Adrenal gland (tissue), 19 donors: ENCODE measurements at places on chromosomes 11 and 22. TPM values are rescaled to one million over a fixed set of nuclear protein-coding genes. Genes with fewer than 3 reads are reported as not detected.

GRCh38 chr11:100740440-100740839, 53.4 kb downstream of the ARHGAP42 start:
- no peak for DNase-seq

The SSH3 gene
- 4.2 TPM for polyA plus RNA-seq

GRCh38 chr11:77879218-77879617, 58.3 kb downstream of the AAMDC start:
- no peak for DNase-seq

GRCh38 chr11:68503251-68503687, 42.7 kb downstream of the PPP6R3 start:
- no peak for DNase-seq

- DNase-seq: no peak
These were observed 17.1 kb upstream of the SCN3B start for GRCh38 chr11:123671534-123671933.

DNA sequence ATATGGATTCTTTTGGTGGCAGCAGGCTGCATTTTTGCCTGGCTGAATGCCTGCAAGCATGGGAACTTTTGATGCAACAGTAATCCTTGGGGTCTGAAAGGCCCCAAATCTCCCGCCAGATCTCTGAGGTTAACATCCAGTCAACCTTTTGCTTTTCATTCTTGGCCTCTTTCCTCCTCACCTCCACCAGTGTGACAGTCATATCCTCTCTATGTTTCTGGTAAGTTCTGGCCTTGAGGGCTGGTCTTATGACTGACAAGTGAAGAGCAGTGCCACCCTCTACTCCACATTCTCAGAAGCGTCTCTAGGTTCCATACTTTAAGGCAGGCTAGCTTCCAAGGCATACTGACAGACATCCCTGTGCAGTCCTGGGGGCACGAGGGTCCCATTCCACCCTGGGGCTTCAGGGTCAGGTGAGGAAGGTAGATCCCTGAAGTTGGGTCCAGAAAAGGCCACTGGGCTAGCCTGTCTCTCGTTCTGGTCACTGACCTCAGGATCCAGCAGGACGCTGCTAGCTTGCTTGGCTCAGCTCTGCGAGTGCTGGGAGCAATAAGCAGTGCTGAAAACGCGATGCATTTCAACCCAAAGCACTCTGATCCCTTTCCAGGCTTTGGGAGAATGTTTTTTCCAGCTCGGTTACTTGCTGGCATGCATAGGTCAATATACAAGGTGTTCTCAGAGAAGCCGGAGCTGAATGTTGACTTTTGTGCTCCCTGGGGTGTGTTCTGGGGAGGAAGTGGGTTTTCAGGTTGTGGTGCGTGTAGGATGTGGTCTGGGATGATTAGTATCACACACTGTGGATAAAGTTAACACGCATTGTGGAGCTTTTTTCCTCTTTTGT, 75.2 kb downstream of the PTPRJ start:
- no peak for DNase-seq

The RASSF10 gene
- polyA plus RNA-seq: not detected

The PNPLA3 gene
- polyA plus RNA-seq: 4.4 TPM

DNA sequence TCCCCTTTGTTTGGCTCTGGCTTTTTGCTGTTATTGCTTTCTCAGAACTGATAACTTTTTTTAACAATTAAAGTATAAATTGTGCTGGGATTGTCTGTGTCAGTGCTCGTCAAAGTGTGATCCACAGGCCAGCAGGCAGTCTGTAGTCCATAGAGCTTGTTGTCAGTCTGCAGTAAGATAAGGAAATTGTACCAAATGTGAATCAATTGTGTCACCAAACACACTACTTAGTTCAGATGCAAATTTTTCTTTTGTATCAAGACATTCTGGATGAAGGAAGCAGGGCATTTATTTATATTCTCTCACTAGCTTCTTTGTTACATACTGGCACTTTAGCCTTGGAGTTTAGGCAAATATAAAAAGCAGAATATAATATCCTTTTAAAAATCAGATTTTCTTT, 121.0 kb downstream of the WNT11 start:
- DNase-seq: no peak

- DNase-seq: peak; percentile 35
These were observed 4.6 kb downstream of the IFITM10 start for GRCh38 chr11:1745701-1746320.
